Activated naive CD4-positive, alpha-beta T cell (primary cell): ENCODE measurements at places on chromosomes 7 and 10.

DNA sequence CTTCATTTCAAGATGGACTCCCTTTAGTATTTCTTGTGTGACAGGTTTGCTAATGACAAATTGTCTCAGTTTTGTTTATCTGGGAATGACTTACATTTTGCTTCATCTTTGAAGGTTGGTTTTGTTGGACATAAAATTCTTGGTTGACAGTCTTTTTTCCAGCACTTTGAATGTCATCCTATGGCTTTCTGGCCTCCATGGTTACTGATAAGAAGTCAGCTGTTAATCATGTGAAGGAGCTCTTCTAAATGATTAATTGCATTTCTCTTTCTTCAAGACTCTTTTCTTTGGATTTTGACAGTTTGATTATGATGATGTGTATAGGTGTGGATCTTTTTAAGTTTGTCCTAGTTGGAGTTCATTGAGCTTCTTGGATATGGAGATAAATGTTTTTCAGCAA, 26.9 kb upstream of the HHEX start:
- DNase-seq, result no peak

- DNase-seq, result no peak
Observed at GRCh38 chr7:70953331-70953741, 178.6 kb upstream of the GALNT17 start.

DNA sequence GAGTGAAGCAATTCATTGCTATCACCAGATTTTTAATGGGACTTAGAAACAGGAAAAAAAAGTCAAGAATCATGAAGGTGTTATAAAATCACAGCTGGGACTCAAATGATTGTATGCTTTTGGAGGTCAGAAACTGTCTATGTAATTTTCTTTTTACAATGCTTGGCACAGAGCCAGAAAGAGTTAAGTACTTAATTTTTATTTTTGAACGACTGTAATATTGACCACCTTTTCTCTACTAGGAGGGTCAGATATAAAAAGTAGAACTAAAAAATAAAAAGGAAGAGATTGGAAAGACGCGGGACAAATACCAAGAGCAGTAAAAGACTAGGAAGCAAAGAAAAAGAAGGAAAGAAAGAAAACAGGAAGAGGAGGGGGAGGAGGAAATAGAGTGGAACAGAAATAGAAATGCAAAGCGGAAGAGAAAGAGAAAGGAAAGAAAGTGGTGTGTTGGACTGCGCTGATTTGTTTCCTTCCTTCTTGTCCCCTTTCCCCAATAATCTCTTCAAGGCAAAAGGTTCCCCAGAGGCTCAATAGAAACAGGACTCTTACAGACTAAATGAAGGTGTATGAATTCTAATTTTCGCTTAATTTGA, 23.2 kb upstream of the C1GALT1 start:
- DNase-seq, result no peak

- DNase-seq, result no peak
Observed at GRCh38 chr7:84484502-84485079, 290.0 kb upstream of the SEMA3A start.

GRCh38 chr10:117762819-117763172, 220.2 kb downstream of the EMX2 start:
- no peak for DNase-seq

GRCh38 chr10:4778761-4779160, 47.2 kb upstream of the AKR1E2 start:
- no peak for DNase-seq

DNA sequence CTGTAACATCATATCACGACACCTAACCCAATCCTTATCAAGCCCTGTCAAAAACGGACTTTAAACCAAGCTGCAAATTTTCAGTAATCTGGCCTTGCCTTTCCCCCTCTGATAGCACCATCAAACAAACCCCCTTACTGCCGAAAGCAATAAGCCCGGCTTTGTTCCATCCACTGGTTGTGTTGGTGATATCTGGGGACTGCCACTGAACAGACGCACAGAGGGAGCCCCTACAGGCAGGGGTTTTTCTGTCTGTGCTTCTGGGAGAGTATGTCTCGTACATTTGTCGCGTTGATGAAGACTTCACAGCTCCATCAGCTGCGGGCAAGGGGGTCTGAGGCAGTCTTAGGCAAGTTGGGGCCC, 550 bp upstream of the PLAU start:
- DNase-seq, result no peak
